ENCODE measurements at places on chromosomes 7 and 10. TPM values are rescaled to one million over a fixed set of nuclear protein-coding genes. Genes with fewer than 3 reads are reported as not detected.

The DYNC1I1 gene
- total RNA-seq: 4.0 TPM

The MMRN2 gene
- 261 TPM for total RNA-seq

The IFT22 gene
- total RNA-seq: 21.5 TPM

The GLI3 gene
- 7.7 TPM for total RNA-seq

The HHEX gene
- 78.8 TPM for total RNA-seq

The ASB4 gene
- not detected for total RNA-seq

The ANKIB1 gene
- total RNA-seq: 67.3 TPM

The SPDYE16 gene
- total RNA-seq: not detected

The ADD3 gene
- total RNA-seq: 71.3 TPM

The CFAP43 gene
- total RNA-seq: 0.22 TPM

The DOCK1 gene
- 118 TPM for total RNA-seq

The TMEM273 gene
- 4.7 TPM for total RNA-seq

The AKR1C3 gene
- 144 TPM for total RNA-seq

The SPDYE9 gene
- not detected for total RNA-seq

The SLC4A2 gene
- 65.5 TPM for total RNA-seq

The TMEM139 gene
- not detected for total RNA-seq

The MSS51 gene
- 2.0 TPM for total RNA-seq

The FGFR2 gene
- 0.27 TPM for total RNA-seq

The FBXL13 gene
- 1.3 TPM for total RNA-seq

The ADIRF gene
- total RNA-seq: 15.3 TPM

The SFTPA1 gene
- not detected for total RNA-seq

Measured in thoracic aorta endothelial cell (primary cell).